ENCODE measurements at places on chromosomes 6 and 20. TPM values are rescaled to one million over a fixed set of nuclear protein-coding genes. Genes with fewer than 3 reads are reported as not detected.

Gene MAFB
- total RNA-seq = 38.6 TPM

Gene PCSK2
- 18.3 TPM for total RNA-seq

Gene GHRH
- total RNA-seq = not detected

Gene CTCFL
- total RNA-seq = 0.27 TPM

Gene TRIM15
- not detected for total RNA-seq

Gene C6orf47
- 14.5 TPM for total RNA-seq

Gene GABRR1
- 0.27 TPM for total RNA-seq

Gene SNAI1
- total RNA-seq = 32.6 TPM

Gene PRSS35
- total RNA-seq = 3.2 TPM

Gene REM1
- 7.2 TPM for total RNA-seq

Data from sciatic nerve (tissue), 2 donors.